Caudate nucleus (tissue), 63 donors: ENCODE measurements at places on chromosomes 7 and 10.

GRCh38 chr7:135414850-135415439 lies 95.0 kb downstream of the CNOT4 start:
- DNase-seq: no peak

DNA sequence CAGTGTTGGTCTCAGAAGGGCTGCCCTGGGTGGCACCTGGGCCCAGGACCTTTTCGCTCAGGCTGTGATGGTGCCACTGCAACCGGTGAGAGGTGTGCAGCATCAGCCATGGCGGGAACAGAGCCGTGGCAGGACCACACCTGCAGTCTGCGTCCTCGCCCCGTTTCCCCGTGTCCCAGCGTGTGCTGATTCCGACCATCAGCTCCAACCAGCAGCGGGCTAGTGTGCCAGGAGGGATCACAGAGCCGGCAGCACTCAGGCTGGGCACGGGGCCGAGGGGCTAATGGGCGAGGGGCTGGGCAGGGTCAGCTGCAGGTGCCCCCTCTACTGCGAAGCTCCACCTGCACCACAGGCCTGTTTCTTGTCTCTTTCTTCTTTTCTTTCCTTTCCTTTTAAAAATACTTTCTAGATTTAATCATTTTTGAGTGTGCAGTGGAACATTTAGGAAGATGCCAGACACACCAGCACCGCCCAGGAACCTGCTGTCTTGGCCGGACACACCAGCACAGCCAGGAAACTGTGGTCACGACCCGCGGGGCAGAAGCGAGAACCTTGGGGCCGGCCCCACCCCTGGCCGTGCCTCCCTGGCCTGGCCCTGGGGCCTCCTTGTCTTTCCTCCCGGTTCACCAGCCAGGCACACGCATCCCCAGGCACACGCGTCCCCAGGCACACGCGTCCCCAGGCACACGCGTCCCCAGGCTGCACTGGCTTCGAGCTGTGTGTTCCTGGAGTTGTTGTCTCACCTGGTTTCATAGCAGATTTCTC lies 34.6 kb downstream of the ADGRA1 start:
- DNase-seq: no peak

DNA sequence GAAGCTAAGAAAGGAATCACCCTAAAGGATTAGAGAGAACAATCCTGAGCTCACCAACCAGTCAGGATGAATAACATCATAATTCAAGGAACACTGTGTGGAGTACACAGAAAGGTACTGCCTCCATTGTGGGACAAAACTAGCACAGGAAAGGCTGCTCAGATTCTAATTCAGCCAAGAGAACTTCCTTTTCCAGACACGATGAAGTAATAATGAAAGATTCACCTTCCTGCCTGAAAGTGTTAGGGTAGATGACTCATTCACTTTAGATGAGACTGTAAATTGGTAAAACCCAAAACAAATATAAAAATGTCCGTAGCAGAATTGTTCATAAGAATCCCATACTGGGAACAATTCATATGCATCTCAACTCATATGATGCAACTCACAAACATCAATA lies 167.2 kb downstream of the CDC14C start:
- DNase-seq: no peak

DNA sequence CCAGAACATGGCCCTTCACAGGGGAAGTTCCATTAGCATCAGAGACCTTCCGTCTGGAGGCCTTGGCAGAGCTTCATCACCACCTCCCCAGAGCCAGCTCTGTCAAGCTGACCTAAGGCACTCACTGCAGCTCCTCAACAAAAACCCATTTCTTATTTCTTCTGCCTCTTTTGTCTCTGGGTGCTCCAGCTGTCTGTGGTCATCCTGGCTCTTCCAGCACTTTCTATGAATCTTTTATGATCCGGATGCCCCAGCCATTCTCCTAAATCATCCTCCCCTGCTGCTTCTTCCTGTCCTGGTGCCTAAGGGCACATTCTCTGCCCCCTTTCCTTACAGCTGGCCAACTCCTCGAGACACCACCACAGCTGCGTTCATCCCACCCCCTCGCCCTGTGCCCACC lies 171.7 kb upstream of the INSYN2A start:
- DNase-seq: no peak

DNA sequence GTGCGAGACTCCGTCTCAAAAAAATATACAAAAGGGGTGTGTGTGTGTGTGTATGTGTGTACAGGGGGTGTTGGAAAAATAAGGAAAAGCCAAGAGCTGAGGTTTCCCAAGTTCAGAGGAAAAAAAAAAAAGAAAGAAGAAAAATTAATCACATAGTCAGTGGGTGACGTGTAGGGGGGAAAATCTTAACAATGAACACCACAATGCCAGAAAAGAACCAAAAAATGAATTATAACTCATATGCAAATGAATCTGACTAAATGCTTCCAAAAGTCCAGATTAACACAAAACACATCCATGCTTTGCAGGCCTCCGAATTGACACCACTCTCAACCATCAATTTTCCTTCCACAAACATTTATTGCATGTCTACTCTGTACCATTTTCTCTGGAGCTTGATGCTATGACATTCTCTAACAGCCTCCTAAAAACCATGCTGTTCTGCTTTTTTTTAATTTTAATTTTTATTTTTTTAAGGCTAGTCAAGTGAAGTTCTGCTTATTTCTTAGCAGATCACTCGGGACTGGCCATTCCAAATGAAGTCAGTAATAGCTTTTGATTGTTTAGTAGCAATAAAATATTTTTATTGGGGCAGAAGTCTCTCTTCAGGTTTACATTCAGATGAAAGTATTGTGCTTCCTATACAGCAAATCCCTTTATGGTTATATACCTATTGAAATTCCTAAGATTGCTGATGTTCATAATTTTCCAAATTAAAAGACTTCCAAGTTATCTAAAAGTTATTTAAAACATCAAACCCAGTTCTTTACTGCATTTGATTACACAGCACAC lies 133.8 kb downstream of the CNOT4 start:
- no peak for DNase-seq
